Kidney glomerular epithelial cell (primary cell): ENCODE measurements at places on chromosomes 2 and 18.
A peak's percentile ranks its signal among the peaks of the same experiment; 100 is the strongest.

DNA sequence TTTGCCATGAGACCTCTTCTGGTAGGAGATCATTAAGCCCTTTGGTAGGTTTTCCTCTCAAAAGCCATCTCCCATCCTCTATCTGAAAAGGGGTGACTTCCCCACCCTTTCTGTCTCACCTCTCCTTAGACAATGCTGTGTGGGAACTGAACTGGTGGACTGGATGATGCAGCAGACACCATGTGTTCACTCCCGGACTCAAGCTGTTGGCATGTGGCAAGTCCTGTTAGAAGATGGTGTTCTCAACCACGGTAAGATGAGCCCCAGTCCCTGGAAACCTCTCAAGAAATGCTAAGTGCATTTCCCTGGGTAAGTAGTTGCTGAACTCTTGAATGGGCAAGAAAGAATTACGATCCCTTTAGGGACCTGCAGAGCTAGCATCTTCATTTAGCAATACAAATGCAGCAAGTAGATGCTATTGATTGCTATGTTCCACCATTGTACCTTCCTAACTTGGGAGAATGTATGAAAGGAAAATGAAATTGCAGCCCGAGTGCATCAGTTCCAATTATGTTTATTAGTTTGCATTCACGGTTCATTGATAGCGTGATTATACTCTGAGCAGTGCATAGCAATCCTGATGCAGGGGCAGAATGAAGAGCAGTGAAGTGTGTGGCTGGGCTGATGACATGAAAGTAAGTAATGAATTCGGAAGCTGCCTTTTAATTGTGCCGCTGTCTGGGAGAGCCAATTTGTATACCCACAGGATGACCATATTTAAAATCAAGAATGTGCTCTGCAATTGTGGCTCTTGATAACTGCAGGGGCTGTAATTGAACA is 110.0 kb upstream of the MAP3K20 start:
- peak; percentile 4 for DNase-seq

GRCh38 chr2:133821107-133821760 is 253.0 kb upstream of the NCKAP5 start:
- peak; percentile 87 for DNase-seq

- DNase-seq = no peak
Measured at GRCh38 chr2:216735668-216736067, 40.3 kb upstream of the IGFBP5 start.

GRCh38 chr18:6606411-6607085 is 123.0 kb upstream of the ARHGAP28 start:
- no peak for DNase-seq

GRCh38 chr18:42758852-42759251 is 356.6 kb downstream of the RIT2 start:
- no peak for DNase-seq

DNA sequence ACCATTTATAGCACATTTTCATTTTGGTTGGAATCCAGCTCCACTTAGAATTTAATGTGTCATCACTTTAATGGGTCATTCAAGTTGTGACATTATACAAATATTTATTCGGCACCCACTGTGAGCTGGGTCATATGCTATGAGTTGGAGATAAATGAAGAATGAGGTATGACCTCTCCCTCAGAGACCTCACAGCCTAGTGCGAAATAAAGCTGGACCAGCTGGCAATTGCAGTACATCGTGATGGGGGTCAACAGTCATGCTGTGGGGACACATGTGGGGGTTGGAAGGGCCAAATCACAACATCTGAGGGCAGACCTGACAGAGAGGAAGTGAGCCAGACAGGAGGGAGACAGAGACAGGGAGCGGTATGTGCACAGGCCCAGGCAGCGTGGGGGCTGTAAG is 175.4 kb downstream of the MAIP1 start:
- peak; percentile 58 for DNase-seq

DNA sequence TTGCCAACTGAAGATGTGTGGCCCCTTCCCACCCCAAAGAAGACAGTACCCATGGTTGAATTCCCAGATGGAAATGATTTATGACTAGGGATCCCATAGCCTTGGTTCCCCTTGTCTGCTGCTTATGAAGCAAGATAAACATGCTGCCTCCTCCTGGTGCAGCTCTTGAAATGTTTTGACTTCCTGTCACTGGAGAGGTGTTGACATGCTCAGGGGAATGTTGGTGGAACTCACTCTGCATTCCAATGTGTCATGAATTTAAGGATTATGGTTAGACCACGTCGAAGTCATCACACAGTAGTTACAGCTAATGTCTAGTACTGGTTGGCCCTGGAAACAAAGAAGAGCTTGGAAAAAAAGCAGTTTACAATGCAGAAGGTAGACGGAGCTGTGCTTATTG is 69.0 kb upstream of the FAM110C start:
- DNase-seq = peak; percentile 35

DNA sequence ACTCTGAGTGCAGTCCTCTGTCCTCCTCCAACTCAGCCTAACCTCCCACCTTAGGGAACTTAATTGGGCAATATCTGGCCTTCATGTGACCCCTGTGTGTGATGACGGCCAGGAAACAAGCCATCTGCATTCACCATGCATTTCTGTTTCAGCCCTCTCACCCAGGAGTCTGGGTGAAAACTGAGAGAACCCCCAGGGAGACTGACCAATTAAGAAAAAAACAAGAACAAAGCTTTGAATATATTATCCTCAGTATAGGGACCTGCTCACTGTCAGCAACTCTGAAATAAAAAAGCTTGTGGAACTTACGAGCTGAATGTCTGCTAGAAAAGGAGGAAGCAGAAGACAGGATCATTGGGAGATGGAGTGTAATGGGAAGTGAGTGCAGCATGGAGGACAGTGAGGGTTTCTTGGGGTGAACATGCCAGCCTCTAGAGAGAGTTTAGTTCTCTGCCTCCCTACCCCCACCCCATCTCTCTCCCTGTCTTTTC is 9.5 kb downstream of the MAPRE2 start:
- DNase-seq = no peak

DNA sequence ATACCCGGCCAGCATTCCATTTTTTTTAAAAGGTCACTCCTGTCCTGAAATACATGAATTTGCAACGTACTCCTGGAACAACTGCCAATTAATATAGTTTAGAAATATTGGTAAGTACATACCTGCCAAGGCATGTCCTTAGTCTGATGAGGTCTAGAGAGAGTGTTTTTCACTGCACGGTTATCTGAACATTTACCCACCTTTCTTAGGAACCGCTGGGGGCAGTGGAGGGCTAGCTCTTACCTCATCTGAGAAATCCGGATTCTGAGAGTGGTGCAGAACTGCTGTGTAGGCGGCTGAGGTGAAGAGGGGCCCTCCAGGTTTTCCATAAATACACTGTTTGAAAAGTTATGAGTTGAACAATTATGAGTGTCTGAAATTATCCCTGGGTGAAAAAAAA is 133.1 kb upstream of the CCDC195 start:
- no peak for DNase-seq
